Activated B cell treated with CpG ODN at 0.5 μM for 24 hours (primary cell): ENCODE measurements at places on chromosomes 3 and 15.
A peak's percentile ranks its signal among the peaks of the same experiment; 100 is the strongest.

- H3K27me3 ChIP-seq = peaks cover 17% of the 10 kb centered on the region
- no peak overlapping the region for H3K4me3 ChIP-seq
- no peak overlapping the region for H3K27ac ChIP-seq
- H3K36me3 ChIP-seq = no peaks in the 10 kb centered on the region
- no peaks in the 10 kb centered on the region for H3K4me1 ChIP-seq
Measured at GRCh38 chr3:171028025-171028778, 1.7 kb upstream of the SLC2A2 start.

DNA sequence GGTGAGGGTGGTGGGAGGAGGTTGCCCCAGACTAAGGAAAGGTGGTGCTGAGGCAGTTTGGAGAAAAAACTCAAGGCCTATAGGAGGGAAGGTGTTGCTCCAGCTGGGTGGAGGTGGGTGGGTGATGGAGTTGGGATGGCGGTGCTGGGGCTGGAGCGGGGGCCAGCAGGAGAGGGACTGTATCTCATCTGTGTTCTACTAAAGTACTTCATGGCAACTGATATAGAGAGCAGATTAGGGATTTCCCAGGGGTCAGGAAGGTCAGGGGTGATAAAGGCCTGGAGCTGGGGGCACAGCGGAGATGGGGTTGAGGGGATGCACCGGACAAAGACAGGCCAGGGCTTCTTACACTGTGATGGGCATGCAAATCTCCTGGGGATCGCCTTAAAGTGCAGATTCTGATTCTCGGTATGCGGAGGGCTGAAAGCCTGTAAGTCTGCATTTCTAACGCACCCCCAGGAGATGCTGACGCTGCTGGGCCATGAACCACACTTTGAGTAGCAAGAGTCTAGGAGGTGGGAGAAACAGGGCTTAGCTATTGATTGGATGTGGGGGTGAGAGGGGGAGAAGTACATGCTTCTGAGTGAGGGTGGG, 4.2 kb downstream of the KLHL40 start:
- H3K36me3 ChIP-seq = no peaks in the 10 kb centered on the region
- peaks cover 8% of the 10 kb centered on the region for H3K27me3 ChIP-seq
- H3K4me3 ChIP-seq = no peak overlapping the region

DNA sequence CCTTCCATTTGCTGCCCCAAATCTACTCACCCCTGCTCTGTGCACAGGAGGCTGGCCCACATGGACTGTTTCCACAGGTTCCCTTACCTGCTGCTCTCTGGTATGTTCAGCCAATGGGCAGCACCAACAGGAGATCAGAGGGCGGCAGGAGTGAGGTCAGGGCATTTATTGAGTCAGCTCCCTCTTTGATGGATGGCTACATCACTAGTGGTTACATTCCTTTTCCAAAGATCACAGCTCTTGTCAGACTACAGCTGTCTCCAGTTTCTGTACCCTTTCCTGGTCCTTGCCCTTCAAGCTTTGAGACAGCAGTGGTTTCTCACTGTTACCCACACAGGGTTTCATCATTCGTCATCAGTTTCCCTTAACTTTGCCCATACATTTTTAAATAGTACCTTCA, 325.1 kb downstream of the SUCLG2 start:
- H3K27me3 ChIP-seq = no peaks in the 10 kb centered on the region
- no peak for DNase-seq
- no peak overlapping the region for H3K27ac ChIP-seq
- H3K4me1 ChIP-seq = no peaks in the 10 kb centered on the region
- no peaks in the 10 kb centered on the region for H3K36me3 ChIP-seq

DNA sequence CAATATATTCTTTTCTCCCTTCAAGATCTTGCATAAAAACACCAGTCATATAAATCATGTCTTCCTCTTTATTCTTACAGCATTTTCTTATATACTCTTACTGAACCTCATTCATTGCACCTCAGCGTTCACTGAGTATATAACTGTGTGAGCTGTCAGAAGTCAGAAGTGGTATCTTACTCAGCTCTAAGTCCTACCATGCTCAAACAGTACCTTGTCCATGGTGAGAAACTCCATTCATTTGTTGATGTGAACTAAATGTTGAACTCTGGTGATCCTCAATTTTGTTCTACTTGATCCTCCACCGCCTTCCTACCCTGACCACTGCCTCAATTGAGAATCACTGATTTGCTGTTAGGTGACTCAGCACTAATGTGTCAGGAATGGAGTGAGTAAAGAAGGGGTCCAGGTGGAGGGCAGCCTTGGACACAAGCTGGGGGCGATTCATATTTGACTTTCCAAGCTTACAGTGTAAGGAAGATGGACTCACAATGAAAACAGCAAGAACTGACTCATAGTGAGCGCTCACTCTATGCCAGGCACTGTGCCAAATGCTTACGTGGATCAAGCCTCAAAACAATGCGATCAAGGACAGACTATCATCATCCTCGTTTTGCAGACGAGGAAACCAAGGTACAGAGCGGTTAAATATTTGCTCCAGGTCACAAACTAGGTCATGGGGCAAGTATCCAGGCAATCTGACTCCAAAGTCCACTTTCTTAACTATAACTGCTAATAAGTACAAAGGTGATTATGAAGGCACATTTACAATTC, 13.5 kb upstream of the ZFYVE19 start:
- peaks cover 6% of the 10 kb centered on the region for H3K4me1 ChIP-seq
- no peak overlapping the region for H3K27ac ChIP-seq
- H3K36me3 ChIP-seq = peaks cover 28% of the 10 kb centered on the region
- no peak for DNase-seq
- H3K27me3 ChIP-seq = no peaks in the 10 kb centered on the region
- no peak overlapping the region for H3K4me3 ChIP-seq

DNA sequence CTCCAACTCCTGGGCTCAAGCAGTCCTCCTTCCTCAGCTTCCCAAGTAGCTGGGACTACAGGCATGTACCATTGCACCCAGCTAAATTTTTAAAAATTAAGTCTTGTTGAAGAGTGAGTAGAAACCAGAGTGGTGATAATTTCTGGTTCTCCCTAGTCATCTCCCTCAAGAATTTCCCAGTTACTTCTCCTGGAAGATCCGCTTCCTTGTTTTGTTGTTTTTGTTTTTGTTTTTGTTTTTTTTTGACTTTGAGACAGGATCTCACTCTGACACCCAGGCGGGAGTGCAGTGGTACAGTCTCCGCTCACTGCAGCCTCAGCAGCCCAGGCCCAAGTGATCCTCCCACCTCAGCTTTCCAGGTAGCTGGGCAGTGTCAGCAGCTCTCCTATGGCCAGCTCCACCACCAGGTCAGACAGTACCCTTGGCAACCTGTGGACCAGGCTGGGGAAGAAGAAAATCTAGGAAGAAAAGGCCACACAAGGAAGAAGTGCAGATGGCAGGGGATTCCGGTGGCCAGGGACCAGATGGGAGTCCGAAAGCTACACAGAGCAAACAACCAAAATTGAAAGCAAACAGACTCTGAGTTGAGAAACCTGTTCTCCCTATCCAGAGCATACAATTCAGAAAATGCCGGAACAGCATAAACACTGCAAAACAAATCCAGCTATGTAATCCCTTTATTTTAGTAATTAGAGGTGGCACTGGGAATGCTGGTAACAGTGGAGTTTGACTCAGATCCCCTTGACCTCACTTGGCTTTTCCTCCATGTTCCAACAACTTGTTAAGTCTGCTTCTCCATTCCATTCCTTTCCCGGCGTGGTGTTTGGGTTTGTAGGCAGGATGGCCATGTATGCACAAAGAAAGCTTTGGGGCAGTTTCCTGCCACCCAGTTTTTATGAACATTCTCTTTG, 266.6 kb upstream of the CTDSPL start:
- no peaks in the 10 kb centered on the region for H3K4me1 ChIP-seq
- no peaks in the 10 kb centered on the region for H3K36me3 ChIP-seq
- H3K27ac ChIP-seq = no peak overlapping the region
- no peak overlapping the region for H3K4me3 ChIP-seq

DNA sequence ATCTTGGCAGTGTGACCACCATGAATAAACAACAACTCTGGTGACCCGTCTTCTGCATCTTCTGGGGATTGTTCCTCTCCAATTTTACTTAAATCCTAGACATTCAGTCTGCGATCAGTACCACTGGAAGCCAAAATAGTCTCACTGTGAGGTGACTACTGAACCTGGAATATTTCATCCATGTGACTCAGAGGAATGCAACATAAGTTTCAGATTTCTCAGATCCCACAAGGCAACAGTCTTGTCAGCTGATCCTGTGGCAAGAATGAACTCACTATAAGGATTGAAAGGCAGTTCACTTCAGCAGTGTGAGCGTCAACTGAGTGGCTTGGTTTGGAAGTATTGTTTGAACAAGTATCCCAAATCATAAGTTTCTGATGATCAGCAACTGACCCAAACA, 13.2 kb downstream of the NSUN3 start:
- no peaks in the 10 kb centered on the region for H3K27me3 ChIP-seq
- H3K4me1 ChIP-seq = peaks cover 61% of the 10 kb centered on the region
- no peak for DNase-seq
- no peak overlapping the region for H3K4me3 ChIP-seq

- H3K27ac ChIP-seq = no peak overlapping the region
- no peaks in the 10 kb centered on the region for H3K36me3 ChIP-seq
- H3K27me3 ChIP-seq = no peaks in the 10 kb centered on the region
- no peaks in the 10 kb centered on the region for H3K4me1 ChIP-seq
- no peak for DNase-seq
Measured at GRCh38 chr3:154540950-154541604, 111.1 kb upstream of the GPR149 start.

- H3K36me3 ChIP-seq = no peaks in the 10 kb centered on the region
- no peaks in the 10 kb centered on the region for H3K4me1 ChIP-seq
- no peak for DNase-seq
Measured at GRCh38 chr3:71680603-71681002, 44.6 kb downstream of the EIF4E3 start.

DNA sequence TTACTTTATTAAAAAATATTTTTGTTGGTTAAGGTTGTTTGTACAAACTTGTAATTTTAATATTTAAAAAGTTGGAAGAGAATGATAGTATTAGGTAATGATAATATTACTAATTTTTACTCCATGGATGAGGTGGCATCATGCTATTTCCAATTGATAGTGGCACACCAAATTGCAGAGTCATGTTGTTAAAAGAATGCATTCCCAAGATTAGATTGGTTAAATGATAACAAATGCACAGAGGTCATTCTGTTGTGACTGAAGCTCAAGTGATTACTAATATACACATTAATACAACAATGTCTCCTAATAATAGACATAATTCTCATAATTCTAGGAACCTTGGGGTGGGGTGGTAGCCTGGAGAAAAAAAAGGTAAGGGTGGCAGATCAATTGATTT, 73.2 kb upstream of the ZBED2 start:
- H3K4me1 ChIP-seq = peaks cover 35% of the 10 kb centered on the region
- H3K27ac ChIP-seq = peak overlapping the region; percentile 74
- H3K4me3 ChIP-seq = no peak overlapping the region

- no peak for DNase-seq
- peaks cover 31% of the 10 kb centered on the region for H3K36me3 ChIP-seq
- H3K27me3 ChIP-seq = no peaks in the 10 kb centered on the region
- H3K27ac ChIP-seq = no peak overlapping the region
- no peak overlapping the region for H3K4me3 ChIP-seq
Measured at GRCh38 chr3:160312014-160312624, 86.9 kb downstream of the C3orf80 start.

DNA sequence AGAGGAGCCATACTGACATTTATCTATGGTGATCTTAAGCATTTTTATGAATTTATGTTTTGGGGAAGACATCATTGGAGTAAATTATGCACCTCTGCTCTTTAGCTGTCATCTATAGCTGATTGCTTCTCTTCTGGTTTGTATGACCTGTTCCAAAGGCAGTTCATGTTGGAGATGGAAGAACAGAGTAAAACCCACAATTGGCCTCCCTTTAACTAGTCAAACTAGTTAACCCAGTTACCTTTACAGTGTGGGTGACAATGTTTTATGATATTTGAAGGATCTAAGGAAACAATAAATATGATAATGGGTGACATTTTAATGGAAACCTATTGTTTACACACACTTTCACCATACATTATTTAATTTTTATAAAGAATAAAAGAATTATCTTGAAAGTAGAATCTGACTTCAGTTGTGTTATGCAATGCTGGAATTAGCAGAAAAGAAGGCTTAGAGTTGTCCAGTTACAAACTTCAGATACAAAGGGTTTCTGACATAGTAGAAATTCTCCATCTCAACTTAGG, 263.5 kb downstream of the NFKBIZ start:
- H3K27me3 ChIP-seq = no peaks in the 10 kb centered on the region
- no peak overlapping the region for H3K4me3 ChIP-seq
- no peaks in the 10 kb centered on the region for H3K36me3 ChIP-seq
- peaks cover 5% of the 10 kb centered on the region for H3K4me1 ChIP-seq

GRCh38 chr3:107523289-107523538, 452 bp downstream of the BBX start:
- H3K27me3 ChIP-seq = no peaks in the 10 kb centered on the region
- peaks cover 25% of the 10 kb centered on the region for H3K36me3 ChIP-seq
- H3K4me1 ChIP-seq = peaks cover 41% of the 10 kb centered on the region
- DNase-seq = no peak
- peak overlapping the region; percentile 96 for H3K4me3 ChIP-seq
- peak overlapping the region; percentile 98 for H3K27ac ChIP-seq

GRCh38 chr3:120688121-120688520, 6.1 kb upstream of the HGD start:
- no peak for DNase-seq
- H3K4me3 ChIP-seq = no peak overlapping the region
- no peaks in the 10 kb centered on the region for H3K27me3 ChIP-seq
- peaks cover 18% of the 10 kb centered on the region for H3K4me1 ChIP-seq
- H3K27ac ChIP-seq = no peak overlapping the region

GRCh38 chr15:93143186-93143585, 54.2 kb upstream of the RGMA start:
- H3K36me3 ChIP-seq = no peaks in the 10 kb centered on the region
- DNase-seq = no peak
- H3K27me3 ChIP-seq = no peaks in the 10 kb centered on the region
- H3K4me1 ChIP-seq = no peaks in the 10 kb centered on the region

DNA sequence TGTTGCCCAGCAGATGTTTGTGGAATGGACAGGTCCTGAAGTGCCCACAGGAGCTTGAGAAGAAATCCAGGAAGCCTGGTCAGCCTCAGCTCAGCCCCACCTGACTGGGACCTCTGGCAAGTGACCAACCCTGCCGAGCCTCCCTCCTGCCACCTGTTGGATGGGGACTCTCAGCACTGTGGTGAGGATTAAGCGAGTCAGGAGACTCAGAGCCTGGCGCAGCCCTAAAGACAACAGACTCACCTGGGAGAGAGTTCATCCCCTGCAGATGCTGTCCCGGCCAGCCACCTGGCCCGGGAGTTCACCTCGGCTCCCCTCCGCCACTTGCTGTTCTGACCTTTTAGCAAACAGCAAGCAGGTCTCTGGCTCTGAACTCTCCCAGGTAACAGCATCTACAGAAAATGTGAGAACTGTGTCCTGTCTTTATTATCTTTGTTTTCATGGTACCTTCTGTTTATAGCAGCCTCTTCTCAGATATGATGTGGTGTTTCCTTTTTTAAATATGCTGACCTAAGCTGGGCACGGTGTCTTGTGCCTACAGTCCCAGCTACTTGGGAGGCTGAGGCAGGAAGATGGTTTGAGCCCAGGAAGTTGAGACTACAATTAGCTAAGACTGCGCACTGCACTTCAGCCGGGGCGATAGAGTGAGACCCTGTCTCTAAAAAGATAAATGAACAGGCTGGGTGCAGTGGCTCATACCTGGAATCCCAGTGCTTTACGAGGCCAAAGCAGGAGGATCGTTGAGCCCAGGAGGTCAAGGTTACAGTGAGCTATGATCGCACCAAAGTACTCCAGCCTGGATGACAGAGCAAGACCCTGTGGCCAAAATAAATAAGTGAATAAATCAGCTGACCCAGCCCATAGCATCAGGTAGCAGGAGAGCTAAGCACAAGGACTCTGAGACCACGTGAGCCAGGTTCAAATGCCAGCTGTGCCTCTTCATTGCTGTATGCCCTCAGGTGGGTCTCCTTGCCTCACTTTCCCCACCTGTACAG, 32.4 kb upstream of the SLC6A6 start:
- H3K36me3 ChIP-seq = no peaks in the 10 kb centered on the region
- DNase-seq = no peak
- H3K27ac ChIP-seq = no peak overlapping the region
- no peaks in the 10 kb centered on the region for H3K4me1 ChIP-seq
- peaks cover 14% of the 10 kb centered on the region for H3K27me3 ChIP-seq
